ENCODE measurements at places on chromosomes 3 and 15.

DNA sequence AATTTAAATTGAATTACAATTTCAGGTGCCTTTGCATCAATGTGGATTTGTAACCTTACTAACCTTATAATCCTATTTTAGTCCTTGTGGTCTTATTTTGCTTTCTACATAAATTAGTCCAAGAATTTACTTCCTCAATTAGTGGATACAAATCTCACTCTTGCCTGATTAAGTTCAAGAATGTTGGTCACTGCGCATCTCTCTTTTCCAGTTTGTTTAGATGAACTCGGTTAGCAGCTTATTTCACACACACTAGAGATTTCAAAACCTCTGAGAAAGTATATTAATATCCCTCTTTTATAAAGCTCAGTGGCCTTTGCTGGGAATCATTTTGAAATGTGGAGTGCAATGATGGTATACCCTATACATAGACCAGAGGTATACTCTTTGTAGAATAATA is 243.4 kb downstream of the DTWD1 start:
- DNase-seq: no peak

GRCh38 chr3:45026957-45027356 is 854 bp downstream of the CLEC3B start:
- DNase-seq: no peak

DNA sequence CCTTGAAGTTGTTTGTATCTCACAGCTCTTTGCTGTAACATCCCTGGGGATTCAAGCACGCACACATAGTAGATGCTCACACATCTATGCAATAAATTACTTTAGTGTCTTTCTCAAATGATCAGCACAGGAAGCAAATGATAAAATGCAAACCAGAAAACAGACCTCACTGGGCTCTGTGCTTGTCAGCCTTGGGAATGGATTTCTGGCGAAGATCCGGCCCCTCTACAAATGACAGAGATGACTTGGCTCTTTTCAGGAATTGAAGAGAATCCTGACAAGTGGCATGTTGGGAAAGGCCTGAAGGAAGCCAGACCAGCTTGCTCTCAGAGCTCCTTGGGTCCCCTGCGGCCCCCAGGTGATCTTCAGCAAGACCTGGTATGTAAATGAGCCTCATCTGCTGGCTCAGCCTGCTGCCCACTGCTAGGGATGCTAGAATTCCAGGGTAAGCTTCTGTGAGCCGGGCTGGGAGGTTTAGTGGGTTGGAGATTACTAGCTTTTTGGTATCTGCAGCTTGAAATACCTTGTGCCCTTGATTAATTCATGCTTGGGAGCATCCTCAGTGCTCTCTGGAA is 54.1 kb downstream of the LPP start:
- DNase-seq: no peak

DNA sequence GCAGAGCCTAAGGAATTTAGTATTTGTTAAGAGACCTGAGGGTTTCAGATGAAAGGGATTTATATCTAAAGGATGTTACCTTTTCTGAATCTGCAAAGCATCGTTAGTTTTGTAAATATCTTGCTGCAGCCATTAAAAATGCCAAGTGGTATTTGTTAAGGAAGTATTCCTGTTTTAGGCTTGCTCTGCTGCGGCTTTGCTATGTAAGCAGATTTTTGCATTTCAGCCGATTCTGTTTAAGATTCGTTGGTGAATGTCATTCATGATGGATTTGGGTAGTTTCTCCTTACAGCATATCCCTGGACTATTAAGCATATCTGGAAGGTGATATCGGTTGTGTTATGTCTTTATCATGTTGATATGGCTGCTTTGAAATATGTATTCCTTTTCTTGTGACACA is 1.0 kb downstream of the USP8 start:
- DNase-seq: no peak

DNA sequence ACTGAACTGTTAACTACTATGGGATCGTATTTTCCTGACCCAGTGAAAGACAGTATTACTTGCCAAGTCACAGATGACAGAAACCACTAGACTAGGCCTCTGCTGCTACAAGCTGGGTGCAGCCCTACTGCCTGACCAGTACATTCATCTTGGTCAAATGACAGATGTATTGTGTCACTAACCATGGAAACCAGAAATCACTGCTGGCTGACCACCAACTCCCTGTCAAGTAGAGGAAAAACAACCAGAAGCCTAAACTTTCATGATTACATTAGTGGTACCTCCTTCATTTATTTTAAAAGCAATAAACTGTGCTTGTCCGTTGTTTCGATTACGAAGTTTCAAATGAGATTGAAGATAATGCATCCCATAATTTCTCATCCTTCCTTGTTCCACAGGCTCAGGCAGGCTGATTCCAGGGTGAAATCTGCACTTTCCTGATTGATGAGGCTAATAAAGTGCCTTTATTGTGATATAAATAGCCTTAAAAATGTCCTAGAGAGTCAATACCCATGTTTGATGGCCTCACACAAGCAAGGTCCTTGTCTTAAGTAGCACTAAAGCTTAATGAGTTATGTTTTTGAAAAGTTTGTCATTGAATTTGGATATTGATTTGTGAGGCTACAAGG is 309.7 kb downstream of the LSAMP start:
- DNase-seq: no peak

- no peak for DNase-seq
Measured at GRCh38 chr15:76337696-76338485, 1.3 kb downstream of the ISL2 start.

GRCh38 chr15:63943829-63944680 is 102.2 kb downstream of the DAPK2 start:
- no peak for DNase-seq

GRCh38 chr3:31968369-31968926 is 12.6 kb downstream of the OSBPL10 start:
- no peak for DNase-seq

DNA sequence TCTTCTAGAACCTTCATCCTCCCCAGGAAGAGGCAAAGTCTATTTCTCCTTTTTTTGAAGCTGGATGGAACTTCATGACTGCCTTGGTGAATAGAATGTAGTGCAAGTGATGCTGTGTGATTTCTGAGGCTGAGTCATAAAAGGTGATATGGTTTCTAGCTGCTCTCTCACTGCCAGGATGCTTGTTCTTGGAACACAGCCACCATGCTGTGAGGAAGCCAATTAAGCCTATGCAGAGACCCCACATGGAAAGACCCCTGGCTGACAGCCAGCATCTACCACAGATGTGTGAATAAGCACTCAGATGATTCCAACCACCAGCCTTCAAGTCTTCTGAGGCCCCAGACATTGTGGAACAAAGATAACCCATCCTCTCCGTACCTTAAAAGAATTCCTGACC is 57.0 kb downstream of the ISL2 start:
- DNase-seq: no peak

DNA sequence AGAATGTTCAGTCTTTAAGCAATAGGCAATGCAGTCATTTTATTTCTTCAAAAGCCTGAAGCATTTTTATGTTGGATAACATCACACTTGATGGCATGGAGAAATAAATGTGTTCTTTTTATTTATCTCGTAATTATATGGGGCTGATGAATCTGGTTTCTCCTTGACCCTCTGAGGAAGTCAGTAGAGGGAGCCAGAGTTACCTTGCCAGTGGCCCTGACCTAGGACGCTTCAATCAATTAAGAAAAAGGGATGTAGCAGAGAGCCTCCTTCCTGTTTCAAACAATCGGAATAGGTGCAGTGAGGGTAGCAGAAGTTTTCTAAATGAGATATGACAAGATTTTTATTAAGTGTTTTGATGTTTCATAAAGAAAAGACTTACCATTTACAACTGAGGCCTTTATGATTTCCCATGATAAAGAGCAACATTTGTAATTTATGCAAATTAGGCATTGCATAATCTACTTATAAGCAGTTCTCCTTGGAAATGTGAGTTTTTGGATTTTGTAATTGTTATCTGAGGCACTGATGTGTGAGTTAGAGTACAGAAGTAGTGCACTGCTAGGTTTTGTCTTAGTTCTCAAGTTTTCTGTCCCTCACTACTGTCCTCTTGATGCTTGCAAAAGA is 129.1 kb downstream of the RAP2B start:
- peak; percentile 67 for DNase-seq

DNA sequence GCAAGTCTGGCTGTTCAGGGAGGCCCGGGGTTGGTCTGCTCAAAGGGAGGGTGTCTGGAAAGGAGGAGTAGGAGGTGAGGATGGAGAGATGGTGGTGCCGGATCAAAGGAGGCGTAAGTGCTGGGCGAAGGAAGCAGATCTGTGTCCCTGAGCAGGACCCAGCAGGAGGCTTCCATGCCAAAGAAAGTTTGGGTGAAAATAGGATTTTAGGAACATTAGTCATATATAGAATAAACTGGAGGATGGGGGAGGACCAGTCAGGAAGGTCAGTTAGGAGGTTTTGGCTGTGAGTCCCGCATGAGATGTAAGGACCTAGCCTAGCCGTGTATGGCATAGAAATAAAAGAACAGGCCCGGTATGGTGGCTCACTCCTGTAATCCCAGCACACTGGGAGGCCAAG is 28.6 kb upstream of the VPS8 start:
- no peak for DNase-seq

DNA sequence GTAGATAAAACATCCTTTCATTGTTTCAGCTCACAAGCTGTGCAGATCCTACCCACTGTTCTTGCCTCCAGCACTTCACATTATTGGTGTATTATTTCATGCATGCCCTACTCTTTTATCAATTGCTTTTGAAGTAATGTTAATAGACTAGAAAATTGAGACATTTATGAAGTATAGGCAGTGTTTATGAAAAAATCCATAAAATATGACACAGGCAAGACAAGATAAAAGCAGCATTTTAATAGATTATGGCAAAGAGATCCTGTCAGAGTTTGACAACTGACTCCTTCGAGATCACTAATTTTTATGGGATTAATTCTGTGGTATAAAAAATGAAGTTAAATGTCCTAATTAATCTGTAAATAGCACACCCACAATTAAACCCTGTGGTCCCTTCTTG is 217.2 kb upstream of the NANOGP8 start:
- DNase-seq: no peak

DNA sequence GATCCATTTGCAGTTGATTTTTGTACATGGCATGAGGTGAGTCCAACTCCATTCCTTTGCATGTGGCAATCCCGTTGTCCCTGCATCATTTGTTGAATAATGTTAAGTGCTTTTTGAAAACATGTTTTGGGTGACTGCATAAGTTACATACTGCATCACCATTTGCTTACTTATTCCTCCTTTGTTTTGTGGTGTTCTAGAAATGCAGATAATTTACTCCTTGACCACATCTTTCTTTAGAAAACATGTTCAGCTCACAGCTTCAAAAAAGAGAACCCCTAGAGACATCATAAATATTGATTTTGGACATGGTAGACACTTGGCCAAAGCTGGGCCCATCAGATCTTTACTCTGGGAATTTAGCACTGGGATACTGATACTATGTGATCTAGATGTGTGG is 135.3 kb upstream of the DAZL start:
- DNase-seq: no peak

- no peak for DNase-seq
Measured at GRCh38 chr3:144361002-144361401, 389.4 kb downstream of the DIPK2A start.

DNA sequence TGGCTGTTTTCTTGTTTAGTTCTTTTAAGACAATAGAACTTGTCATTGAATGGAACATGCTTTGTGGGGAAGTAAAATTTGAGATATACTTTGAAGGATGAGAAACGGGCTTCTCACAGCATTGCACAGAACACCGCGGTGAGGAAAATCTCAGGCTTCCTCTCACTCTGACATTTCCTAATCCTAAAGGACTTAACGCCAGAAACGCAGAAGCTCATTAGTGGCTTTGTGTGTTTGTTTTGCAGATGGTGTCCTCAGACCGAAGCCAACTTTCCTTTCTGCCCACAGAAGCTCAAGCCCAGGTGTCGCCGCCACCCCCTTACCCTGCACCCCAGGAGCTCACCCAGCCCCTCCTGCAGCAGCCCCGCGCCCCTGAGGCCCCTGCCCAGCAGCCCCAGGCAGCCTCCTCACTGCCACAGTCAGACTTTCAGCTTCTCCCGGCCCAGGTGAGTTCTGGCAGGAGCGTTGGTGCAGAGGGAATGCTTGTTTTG is 78.9 kb upstream of the BLM start:
- no peak for DNase-seq

GRCh38 chr3:149706905-149707304 is 45.4 kb downstream of the COMMD2 start:
- no peak for DNase-seq

DNA sequence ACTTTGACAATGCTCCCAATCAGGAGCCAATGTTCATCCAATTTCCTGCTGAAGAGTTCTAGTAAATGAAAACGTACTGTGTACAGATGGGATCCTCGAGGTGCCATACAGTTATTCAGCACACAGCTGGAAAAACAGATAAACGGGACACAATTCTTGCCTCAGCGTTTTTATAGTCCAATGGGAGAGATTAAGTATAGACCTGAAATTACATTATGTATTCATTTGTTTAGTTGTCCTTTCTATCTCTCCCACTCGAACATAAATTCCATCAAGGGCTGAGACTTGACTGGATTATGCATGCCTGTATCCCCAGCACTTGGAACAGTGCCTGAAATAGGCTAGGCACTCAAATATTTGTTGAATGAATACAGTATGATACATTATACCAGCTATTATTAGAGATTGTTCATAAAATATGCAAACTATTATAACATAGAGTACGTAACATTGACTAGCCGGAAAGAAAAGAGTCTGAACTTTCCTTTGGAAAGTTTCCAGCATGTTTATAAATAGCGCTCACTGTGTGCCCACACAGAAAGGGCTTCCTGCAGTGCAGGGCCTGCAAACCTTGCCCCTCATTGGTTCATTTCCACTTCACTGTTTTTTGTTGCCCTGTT is 27.4 kb upstream of the SNTN start:
- DNase-seq: no peak

DNA sequence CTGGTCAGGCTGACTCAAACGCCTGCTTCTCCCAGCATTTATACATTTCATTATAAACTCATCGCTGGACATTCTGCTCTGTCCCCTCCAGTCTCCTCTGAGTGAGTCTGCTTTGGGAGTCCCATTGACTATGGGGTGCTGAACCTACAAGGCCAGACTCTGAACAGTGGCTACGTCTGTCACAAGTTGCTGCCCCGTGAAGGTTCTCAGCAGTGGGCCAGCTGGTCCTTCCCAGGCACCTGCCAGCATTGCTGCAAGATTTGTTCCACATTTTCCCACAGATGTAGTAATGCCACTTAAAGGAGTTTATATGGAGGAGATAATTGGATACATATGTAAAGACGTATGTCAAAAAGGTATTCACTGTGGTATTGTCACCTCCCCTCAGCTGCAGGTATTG is 72.7 kb upstream of the ATP13A3 start:
- DNase-seq: no peak

DNA sequence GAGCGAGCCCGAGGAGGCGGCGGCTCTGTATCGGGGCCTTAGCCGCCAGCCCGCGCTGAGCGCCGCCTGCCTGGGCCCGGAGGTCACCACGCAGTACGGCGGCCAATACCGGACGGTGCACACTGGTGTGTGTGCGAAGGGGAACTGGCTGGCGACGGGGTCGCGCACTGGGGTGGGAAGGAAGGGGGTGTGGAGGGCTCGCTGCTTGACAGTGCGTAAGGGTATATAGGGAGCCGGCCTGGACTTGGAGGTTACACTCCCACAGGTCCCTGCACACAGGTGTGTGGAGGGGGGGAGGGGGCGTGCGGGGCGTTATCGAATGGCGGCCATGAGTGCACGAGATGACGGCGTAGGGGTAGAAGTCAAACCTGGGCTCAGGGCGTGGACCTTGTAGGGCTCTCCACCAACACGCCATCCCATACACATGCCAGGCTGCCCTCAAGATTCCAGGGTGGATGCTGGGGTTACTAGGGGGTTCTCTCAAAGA is 389 bp downstream of the APEH start:
- no peak for DNase-seq

- no peak for DNase-seq
Measured at GRCh38 chr3:56829533-56829932, 27.8 kb upstream of the ARHGEF3 start.
